SW 1271 (cell line): ENCODE measurements at places on chromosomes 5 and 9.
A peak's percentile ranks its signal among the peaks of the same experiment; 100 is the strongest.

- no peak for DNase-seq
Observed at GRCh38 chr9:19804431-19804830, 15.6 kb upstream of the SLC24A2 start.

DNA sequence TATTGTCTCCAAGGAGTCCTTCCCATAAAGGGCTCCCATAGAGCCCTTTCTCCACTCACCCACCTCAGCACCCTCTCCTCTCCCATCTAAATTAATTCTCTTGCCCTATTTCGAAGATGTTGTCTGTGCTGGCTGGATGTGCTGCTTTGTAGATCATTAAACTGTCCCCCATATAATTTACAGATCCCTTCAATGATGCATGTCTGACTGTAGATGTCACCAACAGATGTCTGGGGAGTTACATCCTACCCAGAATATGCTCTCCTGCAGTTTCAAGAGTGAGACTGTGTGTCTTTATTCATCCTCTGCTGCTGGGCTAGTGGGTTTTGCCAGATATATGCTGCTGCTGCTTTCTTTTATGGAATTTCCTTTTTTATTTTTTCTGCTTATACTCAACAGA lies 351.2 kb downstream of the MLLT3 start:
- no peak for DNase-seq

- no peak for DNase-seq
Observed at GRCh38 chr9:104748359-104749031, 1.0 kb downstream of the NIPSNAP3A start.

- peak; percentile 30 for DNase-seq
Observed at GRCh38 chr5:72842816-72843215, 26.4 kb downstream of the TNPO1 start.

DNA sequence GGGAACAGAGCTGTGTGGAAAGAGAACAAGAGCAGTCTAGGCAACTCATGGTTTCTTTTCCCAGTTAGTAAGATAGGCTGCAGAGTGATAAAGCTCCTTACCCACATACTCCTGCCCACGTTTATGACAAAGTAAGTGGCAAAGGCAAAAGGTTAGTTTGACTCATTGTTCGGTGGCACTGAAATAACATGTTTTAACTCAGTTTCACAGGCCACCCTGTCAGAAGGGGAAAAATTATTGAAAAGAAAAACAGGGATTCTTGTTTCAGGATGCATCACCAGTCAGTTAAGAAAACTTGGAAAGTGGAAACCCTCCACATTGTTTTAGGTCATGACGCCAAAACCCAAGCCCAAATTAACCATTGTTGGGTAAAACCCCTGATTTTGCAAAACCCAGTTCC lies 22.3 kb upstream of the DAB2 start:
- no peak for DNase-seq

- no peak for DNase-seq
Observed at GRCh38 chr5:1931604-1932231, 49.0 kb upstream of the IRX4 start.

GRCh38 chr9:122179690-122180074 lies 20.0 kb downstream of the MORN5 start:
- no peak for DNase-seq

DNA sequence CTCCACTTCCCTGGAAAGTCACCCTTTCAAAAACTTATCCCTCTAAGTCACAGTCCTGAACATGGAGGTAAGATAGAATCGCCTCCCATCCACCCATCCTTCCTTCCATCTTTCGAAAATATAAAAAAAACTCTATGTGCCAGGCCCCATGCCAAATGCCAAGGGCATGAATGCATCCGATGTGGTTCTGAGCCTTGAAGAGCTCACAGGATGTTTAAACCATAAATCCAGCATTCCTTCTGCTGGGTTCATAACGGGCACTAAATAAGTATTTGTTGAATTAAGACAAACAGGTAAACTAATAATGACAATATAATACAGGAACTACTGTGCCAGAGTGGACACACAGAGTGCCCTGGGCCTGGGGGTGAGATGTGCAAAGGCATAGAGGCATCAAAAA lies 147.3 kb downstream of the TTLL11 start:
- DNase-seq, result no peak

GRCh38 chr9:128529191-128529590 lies 23.2 kb upstream of the SPTAN1 start:
- DNase-seq, result no peak
